ENCODE measurements at places on chromosomes 7 and 10.

- DNase-seq: no peak
Observed at GRCh38 chr7:42224391-42225003, 12.5 kb downstream of the GLI3 start.

DNA sequence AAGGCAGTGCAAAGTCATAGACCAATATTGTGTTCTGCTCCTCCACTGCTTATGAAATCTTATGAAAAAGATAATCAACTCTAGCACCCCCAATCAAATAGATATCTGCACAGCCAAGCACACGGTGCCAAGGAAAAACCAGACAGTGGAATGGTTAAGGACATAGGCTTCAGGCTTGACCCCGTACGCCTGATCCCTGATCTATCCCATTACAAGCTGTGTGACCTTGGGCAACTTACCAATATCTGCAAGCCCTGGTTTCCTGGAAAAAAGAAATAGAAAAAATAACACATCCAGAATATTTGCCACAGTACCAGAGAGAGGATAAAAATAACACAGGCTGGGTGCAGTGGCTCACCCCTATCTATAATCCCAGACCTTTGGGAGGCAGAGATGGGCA, 56.9 kb downstream of the GRB10 start:
- no peak for DNase-seq

DNA sequence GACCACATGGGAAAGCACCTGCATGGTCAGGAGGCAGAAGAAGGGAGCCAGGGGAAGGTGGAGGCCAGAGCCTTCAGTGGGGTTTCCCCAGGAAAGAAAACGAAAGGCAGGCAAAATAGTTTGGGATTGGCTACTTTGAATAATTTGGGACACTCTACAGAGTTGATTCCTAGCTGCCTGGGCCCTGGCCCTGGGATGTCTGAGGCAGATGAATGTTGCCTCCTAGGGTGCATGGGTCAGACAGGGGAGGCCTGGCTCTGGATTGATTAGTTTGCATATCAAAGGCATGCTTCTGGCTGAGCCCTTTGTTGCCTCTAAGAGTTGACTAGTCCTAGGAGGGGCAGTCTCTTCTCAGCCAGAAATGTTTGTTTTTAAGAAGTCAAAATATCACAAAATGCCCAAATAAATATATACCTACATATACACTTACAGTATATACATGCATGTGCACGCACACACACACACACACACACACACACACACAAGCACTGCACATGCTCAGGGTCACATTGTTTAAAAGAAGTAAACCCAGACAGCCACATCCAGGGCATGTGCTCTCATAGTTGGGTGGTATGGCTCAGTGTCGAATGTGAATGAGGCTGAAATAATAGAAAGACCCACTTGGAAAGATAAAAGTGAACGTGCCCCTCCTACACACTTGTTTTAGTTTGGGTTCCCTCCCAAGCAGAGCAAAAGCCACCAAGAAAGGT, 184.2 kb downstream of the GPAM start:
- DNase-seq: no peak

DNA sequence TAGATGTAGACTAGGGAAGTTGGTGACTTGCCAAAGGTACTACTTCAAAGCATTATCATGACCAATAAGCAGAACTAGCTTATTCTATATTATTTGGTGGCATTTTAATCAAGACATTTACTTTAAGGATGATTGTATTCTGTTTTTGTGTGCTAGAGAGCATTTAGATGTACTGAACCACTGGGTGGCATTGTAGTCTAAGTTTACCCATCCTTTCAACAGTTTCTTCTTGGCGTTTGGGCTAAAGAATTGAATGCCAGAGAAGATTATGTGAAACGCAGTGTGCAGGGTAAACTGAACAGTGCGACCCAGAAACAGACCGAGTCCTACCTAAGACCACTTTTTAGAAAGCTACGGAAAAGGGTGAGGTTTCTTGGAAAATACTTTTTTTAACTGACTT, 26.8 kb downstream of the PRPF18 start:
- DNase-seq: no peak

- no peak for DNase-seq
Observed at GRCh38 chr10:33557313-33557712, 222.8 kb upstream of the NRP1 start.
